Mammary microvascular endothelial cell (primary cell): ENCODE measurements at places on chromosomes 12 and 14. TPM values are rescaled to one million over a fixed set of nuclear protein-coding genes. Genes with fewer than 3 reads are reported as not detected.

The TPPP2 gene
- not detected in 2 replicates for total RNA-seq

The POTEM gene
- total RNA-seq: not detected in 2 replicates

The SRGAP1 gene
- total RNA-seq: 5.3 and 6.9 TPM in 2 replicates

The LGMN gene
- 53.2 and 55.3 TPM in 2 replicates for total RNA-seq

The NTF3 gene
- total RNA-seq: 0.13 TPM in 1 of 2 replicates, not detected in the other

The PPP1R13B gene
- 10.3 and 11.9 TPM in 2 replicates for total RNA-seq

The MTHFD1 gene
- total RNA-seq: 69.9 and 85.5 TPM in 2 replicates

The MBD6 gene
- total RNA-seq: 5.1 and 10.9 TPM in 2 replicates

The RPS6KA5 gene
- 0.79 and 1.00 TPM in 2 replicates for total RNA-seq

The ATXN3 gene
- total RNA-seq: 31.2 and 36.4 TPM in 2 replicates

The SYT1 gene
- total RNA-seq: 6.2 and 6.9 TPM in 2 replicates

The HELB gene
- total RNA-seq: 0.64 and 0.73 TPM in 2 replicates

The IGFBP6 gene
- 222 and 277 TPM in 2 replicates for total RNA-seq

The FKBP3 gene
- 55.7 and 55.9 TPM in 2 replicates for total RNA-seq

The LGR5 gene
- not detected in 2 replicates for total RNA-seq

The ANKRD33 gene
- 1.0 TPM in 1 of 2 replicates, not detected in the other for total RNA-seq

The PLEKHG7 gene
- not detected in 2 replicates for total RNA-seq

The MYH6 gene
- 0.05 TPM in 1 of 2 replicates, not detected in the other for total RNA-seq

The JAG2 gene
- total RNA-seq: 52.0 TPM in 2 replicates

The CCDC91 gene
- total RNA-seq: 6.3 and 7.0 TPM in 2 replicates

The MYF5 gene
- not detected in 2 replicates for total RNA-seq

The SMOC1 gene
- total RNA-seq: 0.27 and 0.64 TPM in 2 replicates

The NAV3 gene
- 15.5 and 18.6 TPM in 2 replicates for total RNA-seq

The CATSPERB gene
- under 0.01 TPM in 1 of 2 replicates, not detected in the other for total RNA-seq

The PCED1B gene
- total RNA-seq: 0.25 TPM in 1 of 2 replicates, not detected in the other
